ENCODE measurements at places on chromosomes 12 and 14.

DNA sequence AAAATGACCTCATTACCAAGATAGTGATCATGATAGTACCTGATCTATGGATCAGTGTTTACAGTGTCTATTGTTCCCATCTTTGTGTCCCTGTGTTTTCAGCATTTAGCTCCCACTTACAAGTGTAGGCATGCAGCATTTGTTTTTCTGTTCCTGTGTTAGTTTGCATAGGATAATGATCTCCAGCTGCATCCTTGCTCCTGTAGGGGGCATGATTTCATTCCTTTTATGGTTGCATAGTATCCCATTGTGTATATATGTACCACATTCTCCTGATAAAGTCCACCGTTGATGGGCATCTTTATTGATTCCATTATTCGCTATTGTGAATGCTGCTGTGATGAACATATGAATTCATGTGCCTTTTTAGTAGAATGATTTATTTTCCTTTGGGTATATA, 215.4 kb upstream of the NAV3 start:
- DNase-seq: no peak

DNA sequence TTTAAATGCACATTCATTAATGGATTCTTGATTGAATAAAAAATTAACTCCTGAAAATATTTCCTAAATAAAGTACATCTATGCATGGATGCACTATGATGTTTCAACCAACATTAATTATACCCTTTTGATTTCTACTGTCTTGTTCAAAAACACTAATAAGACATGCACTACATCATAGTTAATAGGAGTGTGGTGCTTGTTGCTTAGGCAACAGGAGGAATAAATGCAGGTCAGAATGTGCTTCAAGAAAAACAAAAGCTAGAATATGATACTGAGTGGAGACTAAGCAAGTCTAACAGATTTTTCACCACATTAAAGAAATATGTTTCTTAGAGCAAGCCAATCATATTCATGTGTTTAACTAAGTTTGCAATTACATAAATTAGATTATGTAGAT, 495.8 kb upstream of the GARIN6 start:
- no peak for DNase-seq

DNA sequence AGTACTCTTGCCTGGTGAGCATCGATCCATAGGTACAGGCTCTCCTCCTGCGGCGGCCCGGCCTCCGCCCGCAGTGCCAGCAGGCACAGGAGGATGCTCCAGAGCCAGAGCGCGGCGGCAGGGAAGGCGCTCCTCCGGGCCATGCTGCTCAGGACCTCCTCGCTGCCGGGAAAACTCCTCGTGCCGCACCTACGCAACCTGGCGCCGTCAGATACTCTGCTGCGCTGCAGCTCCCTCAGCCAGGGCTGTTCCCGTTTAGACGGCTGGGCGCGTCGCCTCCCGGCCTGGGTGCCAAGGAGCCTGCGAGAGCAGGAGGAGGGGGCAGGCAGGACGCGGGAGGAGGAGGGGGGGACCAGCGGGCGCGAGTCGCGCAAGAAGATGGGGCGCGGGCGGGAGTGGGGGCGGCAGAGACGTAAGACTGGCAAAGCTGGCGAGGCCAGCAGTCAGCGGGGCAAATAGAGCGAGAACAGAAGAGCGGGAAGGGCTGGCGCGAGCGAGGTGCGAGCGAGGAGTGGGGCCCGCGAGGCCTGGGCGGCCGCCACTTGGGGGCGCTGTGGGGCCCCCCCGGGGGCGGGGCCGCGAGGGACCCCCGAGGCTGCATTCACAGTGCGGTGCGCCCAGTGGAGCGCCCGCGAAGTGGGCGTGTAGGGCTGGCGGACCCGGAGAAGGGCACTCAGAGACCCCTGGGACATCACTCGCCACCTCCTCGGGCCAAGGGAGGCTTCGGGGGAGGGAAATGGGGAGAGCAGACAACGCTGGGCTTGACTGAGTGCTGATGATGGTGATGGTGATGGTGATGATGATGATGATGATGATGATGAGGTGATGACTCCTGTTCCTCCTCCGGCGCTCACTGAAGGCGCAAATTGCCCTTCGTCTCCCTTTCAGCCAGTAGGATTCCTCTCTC, at the start of gene WIF1:
WIF1 (minus strand) TSS at position 257 of the 907 bp plus-strand sequence; CDS start at position 143, 114 bp downstream.
- no peak for DNase-seq

GRCh38 chr14:82313889-82314288, 780.2 kb upstream of the SEL1L start:
- peak; percentile 9 for DNase-seq

- DNase-seq: no peak
Measured at GRCh38 chr14:75648066-75648838, 12.4 kb downstream of the ERG28 start.

- DNase-seq: no peak
Measured at GRCh38 chr12:122293081-122293480, 26.8 kb upstream of the VPS33A start.

DNA sequence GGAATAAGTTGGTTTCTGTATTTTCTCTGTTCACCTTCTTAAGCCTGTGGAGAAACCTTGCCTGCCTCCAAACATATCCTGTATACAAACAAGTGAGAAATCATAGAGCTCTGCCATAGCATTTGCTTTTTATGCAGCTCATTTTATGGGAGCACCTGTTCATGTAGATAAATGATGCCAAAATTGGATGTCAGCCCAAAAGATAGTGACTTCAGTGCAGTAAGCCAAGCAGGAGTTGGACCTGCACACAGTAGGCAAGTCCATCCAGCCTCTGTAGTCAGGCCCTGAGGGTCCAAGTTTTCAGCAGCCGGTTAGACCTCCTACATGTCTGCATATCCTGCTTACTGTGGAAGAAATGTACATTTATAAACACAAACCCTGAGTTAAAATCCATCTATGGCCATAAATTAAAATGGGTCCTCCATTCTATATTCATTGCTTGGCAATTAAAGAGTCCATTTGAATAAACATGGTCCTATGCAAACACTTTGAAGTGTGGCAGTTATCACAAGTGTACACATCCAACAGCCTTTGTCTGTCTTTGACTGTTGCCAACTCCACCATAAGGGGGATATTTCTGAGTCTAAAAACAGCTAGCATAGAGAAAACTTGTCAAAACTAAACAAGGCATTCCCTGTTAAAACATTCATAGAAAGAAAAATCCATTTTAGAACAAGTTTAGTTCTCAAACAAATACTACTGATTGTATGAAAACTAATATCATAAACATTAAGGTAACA, 847.8 kb downstream of the RPS29 start:
- no peak for DNase-seq

GRCh38 chr14:67263499-67264149, 22.4 kb downstream of the PALS1 start:
- DNase-seq: no peak

- DNase-seq: no peak
Measured at GRCh38 chr12:109642506-109643132, 69.0 kb downstream of the MVK start.

GRCh38 chr14:96307434-96307833, 51.4 kb downstream of the BDKRB1 start:
- DNase-seq: no peak

DNA sequence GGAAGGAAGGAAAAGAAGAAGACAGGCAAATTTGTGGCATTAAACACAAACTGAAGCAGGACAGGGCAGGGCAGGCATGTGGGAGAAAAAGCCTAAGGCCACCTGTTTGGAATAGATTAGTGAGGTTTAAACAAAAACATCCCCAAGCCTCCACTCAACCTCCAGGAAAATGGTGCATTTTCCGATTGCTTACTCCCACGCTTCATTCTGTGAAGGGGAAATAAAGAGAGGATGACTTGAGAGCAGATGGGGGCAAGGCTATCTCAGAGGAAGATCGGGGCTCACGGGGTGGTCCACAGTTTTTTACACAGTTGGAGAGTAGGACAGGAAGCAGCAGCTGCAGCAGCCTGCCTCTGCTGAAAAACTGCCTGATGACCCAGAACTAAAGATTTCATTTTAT, 250.9 kb downstream of the DUSP6 start:
- no peak for DNase-seq

DNA sequence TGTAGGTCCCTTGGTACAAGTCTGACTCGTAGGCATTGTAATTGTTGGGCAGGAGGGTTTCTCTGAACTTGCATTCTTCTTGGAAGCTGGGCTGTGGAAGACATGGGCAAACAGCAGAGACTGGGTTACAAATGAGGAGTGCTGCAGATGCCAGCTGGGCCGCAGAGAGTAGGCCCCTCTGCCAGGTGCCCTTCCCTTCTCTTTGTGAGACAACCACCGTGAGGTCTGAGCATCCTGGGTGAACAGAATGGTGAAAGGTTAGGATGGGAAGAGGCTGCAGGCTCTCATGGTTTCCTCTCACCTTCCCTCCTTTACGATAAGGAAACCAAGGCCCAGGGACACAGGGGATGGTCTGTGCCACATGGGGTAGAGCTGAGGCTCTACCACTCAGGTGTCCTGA, 11.3 kb downstream of the FGF6 start:
- no peak for DNase-seq

- no peak for DNase-seq
Measured at GRCh38 chr14:57609192-57610075, 115.8 kb upstream of the CCDC198 start.

DNA sequence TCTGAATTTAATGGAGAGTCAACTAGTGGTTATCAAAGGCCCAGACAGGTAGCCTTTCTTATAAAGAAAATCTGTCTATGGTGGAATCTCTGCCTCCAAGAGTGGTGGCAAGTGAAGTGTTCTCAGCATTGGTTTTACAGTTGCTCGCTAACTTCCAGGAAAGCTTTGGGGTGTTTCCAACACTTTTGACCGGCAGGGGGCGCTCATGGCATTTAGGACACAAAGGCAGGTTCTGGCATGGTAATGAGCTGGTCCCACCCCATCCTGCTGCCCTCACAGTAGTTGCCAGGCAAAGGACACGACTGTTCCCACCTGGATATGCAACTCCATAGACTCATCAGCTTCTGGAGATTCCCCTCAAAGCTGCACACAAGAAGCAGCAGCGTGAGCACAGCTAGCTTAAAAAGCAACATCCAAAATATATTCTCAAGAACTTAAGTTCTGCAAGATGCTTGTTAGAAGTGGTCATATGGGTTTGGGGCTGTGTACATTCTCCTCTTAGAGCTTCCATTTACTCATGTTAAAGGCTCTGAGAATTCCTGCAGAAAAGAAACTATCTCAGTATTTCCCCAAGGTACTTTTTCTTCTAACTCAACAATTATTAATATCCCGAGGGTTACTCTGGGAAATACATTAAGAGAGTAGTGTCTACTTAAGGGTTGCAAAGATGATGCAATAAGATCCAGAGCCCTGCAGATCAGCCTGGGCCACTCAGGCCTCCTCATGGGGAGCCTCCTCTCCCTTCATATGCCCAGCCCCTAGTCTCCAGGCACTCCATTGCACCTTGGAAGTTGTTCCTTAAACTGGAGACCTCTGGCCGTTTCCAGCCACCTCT, 14.8 kb downstream of the PROX2 start:
- peak; percentile 53 for DNase-seq

DNA sequence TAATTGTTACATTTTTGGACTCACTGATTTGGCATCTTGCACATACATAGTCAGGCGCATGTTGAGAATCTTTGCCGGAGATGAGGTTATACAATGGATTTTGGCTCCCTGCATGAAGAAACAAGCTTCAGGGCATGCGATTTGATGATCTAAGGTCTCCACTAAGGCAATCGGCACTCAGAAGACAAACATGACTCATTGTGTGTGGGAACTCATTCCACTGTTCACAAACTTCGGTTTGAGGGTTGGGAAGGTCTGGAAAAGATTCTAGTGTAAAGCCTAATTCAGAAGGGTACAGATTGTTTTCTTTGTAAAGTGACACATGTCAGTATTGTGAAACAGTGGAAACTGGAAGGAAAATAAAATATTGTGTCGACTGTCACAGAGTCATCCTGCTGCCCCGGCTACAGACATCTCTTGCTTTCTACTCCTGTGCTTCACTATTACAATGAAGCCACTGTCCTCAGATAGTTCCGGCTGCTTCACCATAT, 192.6 kb upstream of the HMGA2 start:
- no peak for DNase-seq

DNA sequence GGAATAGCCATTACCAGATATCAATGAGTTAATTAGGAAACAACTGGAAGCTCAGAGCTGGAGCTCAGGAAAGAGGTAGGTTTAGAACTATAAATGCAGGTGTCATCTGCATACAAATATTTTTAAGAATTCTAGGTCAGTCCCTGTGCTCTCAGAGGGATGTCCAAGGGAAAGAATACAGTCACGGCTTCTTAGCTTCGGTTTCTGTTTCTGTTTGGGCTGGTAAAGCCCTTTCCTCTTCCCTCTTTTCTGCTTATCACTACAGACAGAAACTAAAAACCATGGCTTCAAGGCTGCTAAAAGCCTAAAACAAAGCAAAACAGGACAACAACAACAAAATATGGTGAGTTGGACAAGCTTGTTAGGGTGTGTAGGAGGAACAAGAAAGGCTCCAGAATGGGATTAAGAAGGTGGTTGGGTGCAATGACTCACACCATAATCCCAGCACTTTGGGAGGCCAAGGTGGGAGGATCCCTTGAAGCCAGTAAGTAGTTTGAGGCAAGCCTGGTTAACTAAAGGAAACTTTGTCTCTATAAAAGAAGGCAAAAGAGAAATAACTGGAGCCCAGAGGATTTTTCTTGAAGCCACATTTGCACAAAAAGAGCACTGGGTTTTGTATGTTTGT, 113.0 kb downstream of the SEC23A start:
- no peak for DNase-seq

DNA sequence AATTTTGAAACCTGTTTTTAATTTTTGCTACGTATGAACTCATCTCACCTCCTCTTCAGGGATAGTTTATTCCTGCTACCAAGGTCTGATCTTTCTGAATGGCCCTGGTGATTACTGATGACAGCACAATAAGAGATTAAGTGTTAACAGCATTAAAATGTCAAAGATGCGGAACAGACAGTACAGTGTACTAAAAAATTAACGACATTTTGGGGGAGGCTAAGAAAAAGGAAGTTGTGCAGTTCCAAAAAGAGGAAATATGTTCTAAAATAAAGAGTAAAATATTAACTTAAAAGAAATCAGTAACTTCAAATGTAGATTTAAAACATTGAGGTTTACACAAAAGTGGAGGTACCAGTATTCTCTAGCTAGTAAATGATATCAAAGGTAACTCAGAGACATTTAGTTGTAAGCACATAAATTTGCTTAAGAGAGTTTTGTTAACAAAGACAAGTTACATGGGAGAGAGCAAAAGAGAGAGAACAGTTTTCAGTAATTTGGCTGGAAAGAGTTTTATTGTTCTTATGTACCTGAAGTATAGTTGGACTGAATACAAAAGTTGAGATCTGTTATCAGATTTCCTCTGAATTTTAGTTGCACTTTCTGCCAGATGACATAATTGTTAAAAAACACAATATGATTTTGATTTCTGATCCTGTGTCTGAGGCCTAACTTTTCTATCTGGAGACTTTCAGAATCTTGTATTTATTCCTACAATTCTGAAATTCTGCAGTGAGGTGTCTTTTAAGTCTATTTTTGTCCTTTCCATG, 4.2 kb upstream of the CLECL1 start:
- no peak for DNase-seq

All from NCI-H187 treated with DMSO at 0.1 percent for 48 hours (cell line).